Body of pancreas (tissue), 4 donors: ENCODE measurements at places on chromosomes 1 and 21. TPM values are rescaled to one million over a fixed set of nuclear protein-coding genes. Genes with fewer than 3 reads are reported as not detected.
A peak's percentile ranks its signal among the peaks of the same experiment; 100 is the strongest.

GRCh38 chr1:108601708-108602410, 42.0 kb downstream of the EEIG2 start:
- H3K27ac ChIP-seq: no peak overlapping the region
- H3K4me3 ChIP-seq: no peak overlapping the region
- no peak for DNase-seq
- no peaks in the 10 kb centered on the region for H3K4me1 ChIP-seq
- H3K36me3 ChIP-seq: no peaks in the 10 kb centered on the region
- H3K27me3 ChIP-seq: no peaks in the 10 kb centered on the region

SLC25A34 gene
- total RNA-seq: 6.9 TPM

DNA sequence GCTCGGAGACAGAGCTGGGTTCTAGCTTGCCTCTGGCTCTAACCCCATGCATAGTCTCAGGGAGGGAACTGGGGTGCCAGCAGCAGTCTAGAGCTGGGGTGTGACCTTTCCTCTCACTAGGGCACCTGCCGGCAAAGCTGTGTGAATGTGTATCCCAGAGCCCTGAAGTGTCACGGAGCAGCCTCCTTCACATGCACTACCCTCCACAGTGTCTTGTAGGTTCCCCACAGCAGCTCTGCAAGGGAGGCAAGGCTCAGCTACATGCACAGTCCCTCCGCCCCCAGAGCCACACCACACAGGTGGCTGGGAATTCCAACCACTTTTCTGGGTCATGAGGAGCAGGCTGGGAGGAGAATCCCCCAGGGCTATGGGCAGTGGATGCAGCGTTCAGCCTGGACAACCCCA, 7.7 kb upstream of the HPCA start:
- no peak overlapping the region for H3K27ac ChIP-seq
- H3K27me3 ChIP-seq: no peaks in the 10 kb centered on the region
- peaks cover 17% of the 10 kb centered on the region for H3K4me1 ChIP-seq
- H3K36me3 ChIP-seq: no peaks in the 10 kb centered on the region
- H3K4me3 ChIP-seq: no peak overlapping the region

BEND5 gene
- total RNA-seq: 2.3 TPM

DNA sequence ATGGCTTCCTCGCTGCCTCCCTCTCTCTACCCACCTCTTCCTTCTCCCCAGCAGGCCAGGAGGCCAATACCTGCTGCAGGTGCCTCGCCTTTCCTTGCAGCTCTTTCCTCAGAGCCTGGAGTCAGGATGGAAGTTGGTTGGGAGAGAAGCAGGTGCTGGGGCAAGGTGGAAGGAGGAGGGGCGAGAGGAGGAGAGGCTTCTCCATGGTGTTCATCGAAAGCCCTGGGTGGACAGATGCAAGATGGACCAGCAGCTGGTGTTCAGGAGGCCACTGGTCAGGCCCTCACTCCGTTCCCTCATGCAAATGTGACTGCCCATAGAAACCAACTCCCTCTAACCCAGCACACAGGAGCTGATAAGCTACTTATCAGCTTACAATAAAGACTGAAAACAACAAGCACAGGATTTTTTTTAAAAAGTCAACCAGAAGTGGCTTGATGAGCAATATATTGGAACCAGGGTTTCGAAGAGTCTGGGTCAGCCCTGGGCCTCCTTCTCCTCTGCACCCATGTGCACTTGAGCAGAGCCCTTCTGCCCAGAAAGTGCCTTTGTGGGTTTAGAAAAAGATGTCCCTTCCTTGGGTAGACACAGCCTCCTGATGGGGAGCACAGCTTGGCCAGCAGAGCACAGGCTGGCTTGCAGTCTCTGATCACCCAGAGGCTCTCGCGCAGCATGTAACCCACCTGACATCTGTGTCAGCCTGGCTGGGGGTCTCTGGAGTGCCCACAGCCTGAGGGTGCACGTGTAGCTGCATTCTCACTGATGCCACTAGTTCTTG, 16.6 kb upstream of the GSTM4 start:
- H3K36me3 ChIP-seq: no peaks in the 10 kb centered on the region
- H3K27me3 ChIP-seq: no peaks in the 10 kb centered on the region

DNA sequence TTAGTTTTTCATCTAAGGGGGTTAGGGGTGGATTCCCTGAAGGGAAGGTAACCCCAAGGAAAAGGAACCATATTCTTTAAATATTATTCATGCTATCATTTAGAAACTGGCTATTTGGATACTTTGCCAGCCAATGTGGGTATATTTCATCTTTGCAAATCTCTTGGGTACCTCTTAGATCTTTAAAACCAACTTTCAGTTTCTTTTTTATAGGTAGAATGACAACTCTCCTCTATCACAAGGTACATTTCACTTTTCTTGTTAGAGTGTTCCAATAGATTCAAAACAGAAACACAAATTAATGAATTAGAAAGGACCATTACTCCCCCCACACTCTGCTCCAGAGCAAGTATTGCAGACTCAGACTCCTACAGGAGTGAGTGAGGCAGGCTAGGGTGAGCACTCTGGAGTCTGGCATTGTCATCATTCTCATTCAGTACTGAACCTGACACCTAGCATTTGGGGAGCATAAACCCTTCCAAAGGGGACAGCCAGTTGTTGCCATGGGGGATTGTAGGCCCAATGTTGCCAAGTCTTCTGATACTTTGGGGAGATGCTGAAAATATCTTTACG, 43.0 kb downstream of the MACO1 start:
- no peak overlapping the region for H3K4me3 ChIP-seq
- DNase-seq: no peak
- no peaks in the 10 kb centered on the region for H3K36me3 ChIP-seq
- no peak overlapping the region for H3K27ac ChIP-seq
- H3K27me3 ChIP-seq: no peaks in the 10 kb centered on the region
- peaks cover 48% of the 10 kb centered on the region for H3K4me1 ChIP-seq

GRCh38 chr1:84000196-84000885, 1.4 kb upstream of the TTLL7 start:
- H3K36me3 ChIP-seq: no peaks in the 10 kb centered on the region
- no peaks in the 10 kb centered on the region for H3K27me3 ChIP-seq
- H3K4me1 ChIP-seq: peaks cover 15% of the 10 kb centered on the region
- no peak for DNase-seq
- no peak overlapping the region for H3K27ac ChIP-seq

- H3K27me3 ChIP-seq: no peaks in the 10 kb centered on the region
- H3K36me3 ChIP-seq: no peaks in the 10 kb centered on the region
- no peak overlapping the region for H3K4me3 ChIP-seq
Observed at GRCh38 chr1:232984577-232985425, 34.4 kb downstream of the NTPCR start.

- peaks cover 74% of the 10 kb centered on the region for H3K4me1 ChIP-seq
- peak overlapping the region; percentile 24 for H3K27ac ChIP-seq
- no peaks in the 10 kb centered on the region for H3K36me3 ChIP-seq
- no peak for DNase-seq
- H3K27me3 ChIP-seq: no peaks in the 10 kb centered on the region
Observed at GRCh38 chr1:27000817-27001460, 7.4 kb downstream of the TRNP1 start.

GJA9 gene
- not detected for total RNA-seq

DNA sequence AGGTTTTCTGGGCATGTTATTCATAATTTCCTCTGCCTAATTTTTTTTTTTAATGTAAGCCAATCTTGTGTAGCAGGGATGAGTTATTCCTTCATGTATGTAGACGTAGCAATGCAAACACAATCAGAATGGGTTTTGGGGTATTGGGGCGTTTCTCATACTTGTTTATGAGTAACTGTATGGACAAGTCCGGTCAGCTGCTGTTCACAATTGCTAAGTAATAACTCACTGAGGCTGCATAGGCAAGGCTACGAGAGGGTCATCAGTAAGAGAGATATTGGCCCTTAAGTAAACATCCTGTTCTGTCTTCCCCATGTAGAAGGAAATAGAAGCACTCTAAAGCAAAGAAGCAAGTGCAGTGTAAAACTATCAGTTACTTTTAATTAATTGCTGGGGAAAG, 9.5 kb upstream of the TARS2 start:
- H3K27me3 ChIP-seq: no peaks in the 10 kb centered on the region
- H3K4me3 ChIP-seq: no peak overlapping the region
- no peak for DNase-seq

DNA sequence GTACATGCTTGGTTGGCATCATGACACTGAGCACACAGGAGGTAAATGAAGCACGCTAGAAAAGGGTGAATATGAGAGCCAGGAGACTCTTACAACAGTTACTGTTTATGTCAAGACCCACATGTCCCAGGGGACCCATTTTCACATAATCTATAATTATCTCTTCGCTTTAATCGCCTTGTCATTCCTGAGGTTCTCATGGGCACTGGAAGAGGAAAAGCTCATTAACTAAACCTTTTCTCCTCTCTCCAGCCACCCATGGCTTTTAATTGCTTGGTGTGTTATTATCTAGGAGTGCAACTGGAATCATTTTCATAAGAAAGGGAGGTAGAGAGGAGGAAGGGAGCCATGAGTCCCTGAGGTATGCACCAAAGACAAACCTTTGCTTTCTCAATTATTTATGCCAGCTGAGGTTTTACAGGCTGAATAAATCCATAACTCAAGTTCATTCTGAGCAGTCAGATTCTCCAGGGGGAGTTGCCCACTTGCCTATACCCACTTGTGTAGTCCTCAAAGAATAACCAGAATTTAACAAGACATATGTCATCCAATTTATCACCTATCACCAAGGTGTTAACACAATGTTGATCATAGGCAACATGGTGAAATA, 77.4 kb downstream of the ACBD6 start:
- no peaks in the 10 kb centered on the region for H3K27me3 ChIP-seq
- H3K36me3 ChIP-seq: no peaks in the 10 kb centered on the region
- DNase-seq: no peak

INTS3 gene
- total RNA-seq: 25.4 TPM

DNA sequence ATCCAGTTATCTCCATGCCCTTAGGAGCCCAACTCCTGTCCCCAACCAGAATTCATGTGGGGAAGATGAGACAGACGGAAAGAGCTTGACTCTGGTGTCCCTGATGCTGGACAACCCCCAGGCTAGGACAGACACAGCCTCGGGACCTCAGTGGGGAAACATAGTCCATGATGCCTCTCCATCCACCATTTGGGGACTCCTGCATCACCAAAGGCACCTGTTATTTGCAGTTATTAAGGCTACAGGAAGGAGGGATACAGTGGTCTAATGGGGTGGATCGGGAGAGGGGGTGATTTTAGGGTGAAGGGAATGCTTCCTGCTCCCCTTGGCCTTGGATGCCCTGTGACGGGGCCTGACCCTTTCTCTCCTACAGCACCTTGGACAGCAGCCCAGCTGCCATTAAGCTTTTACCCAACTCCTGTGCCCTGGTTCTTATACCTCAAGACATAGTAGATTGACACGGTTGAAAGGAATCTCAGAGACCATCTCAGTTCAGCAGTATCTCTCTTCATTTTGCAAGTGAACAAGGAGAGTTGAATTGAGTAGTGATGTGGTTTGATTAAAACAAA, 111.6 kb downstream of the MATN1 start:
- no peaks in the 10 kb centered on the region for H3K36me3 ChIP-seq
- no peak for DNase-seq
- H3K27ac ChIP-seq: no peak overlapping the region

CELA2B gene
- total RNA-seq: 333 TPM

GRCh38 chr1:184545601-184546000, 158.8 kb downstream of the C1orf21 start:
- no peaks in the 10 kb centered on the region for H3K36me3 ChIP-seq
- no peaks in the 10 kb centered on the region for H3K27me3 ChIP-seq
- DNase-seq: no peak
- H3K4me3 ChIP-seq: no peak overlapping the region
- no peak overlapping the region for H3K27ac ChIP-seq

- H3K4me3 ChIP-seq: peak overlapping the region; percentile 96
- H3K27me3 ChIP-seq: no peaks in the 10 kb centered on the region
- DNase-seq: peak; percentile 61
- peaks cover 9% of the 10 kb centered on the region for H3K36me3 ChIP-seq
- H3K4me1 ChIP-seq: peaks cover 21% of the 10 kb centered on the region
Observed at GRCh38 chr1:108692724-108693655, 880 bp downstream of the PRPF38B start.

CELA2A gene
- total RNA-seq: 4,384 TPM

- DNase-seq: no peak
- H3K27me3 ChIP-seq: no peaks in the 10 kb centered on the region
Observed at GRCh38 chr1:154746622-154747299, 123.3 kb downstream of the KCNN3 start.

ZP4 gene
- not detected for total RNA-seq

DNA sequence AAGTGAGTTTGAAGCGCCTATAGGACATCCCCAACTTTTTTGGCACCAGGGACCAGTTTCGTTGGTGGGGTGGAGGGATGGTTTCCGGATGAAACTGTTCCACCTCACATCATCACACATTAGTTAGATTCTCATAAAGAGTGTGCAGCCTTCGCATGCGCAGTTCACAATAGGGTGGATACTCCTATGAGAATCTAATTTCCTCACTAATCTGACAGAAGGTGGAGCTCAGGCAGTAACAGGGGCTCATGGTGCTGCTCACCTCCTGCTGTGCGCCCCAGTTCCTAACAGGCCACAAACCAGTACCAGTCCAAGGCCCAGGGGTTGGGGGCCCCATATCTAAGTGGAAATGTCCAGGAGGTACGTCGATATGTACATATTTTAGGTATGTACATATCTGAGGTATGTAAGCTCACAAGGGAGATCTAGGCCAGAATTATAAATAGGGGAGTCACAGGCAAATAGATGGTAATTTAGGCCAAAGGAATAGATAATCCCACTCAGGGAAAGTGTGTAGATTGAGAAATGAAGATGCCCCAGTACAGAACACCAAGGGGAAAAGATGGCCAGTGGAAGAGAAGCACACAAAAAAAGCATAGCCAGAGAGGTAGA, 27.5 kb upstream of the RASAL2 start:
- H3K4me1 ChIP-seq: peaks cover 6% of the 10 kb centered on the region
- H3K27ac ChIP-seq: no peak overlapping the region
- H3K4me3 ChIP-seq: no peak overlapping the region
- H3K36me3 ChIP-seq: no peaks in the 10 kb centered on the region
- H3K27me3 ChIP-seq: no peaks in the 10 kb centered on the region
- no peak for DNase-seq

DNA sequence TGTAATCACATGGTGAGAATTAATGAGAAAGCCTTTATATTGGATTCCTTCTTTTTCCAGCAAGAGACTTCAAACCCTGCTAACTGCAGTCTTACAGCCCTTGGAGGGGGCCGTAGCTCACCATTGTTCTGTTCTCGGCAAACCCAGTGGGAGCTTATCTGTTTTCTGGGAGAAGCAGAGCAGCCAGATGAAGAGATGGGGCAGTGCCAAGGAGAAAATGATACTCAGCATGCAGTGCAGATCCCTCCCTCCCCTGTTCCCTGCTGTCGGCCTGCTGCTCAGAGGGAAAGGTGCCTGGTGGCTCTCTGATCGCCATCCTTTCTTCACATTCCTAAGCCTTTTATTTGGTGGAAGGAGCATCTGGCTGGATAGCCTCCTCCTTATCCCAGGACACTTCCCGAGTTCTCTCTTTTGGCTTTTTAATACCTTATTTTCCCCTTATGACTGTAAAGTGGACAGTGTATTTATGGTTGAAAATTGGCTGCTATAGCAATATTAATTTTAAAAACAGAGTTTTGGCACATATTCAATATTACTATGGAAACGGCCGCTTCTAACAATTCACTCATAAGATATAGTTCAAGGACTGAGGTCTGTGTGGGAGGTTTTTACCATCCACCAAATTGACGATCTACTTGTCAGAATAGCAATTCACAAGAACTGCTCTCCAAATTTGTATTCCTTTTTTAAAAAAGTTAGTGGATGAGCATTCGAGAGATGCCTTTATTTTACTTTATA, 203.4 kb downstream of the CRB1 start:
- H3K4me3 ChIP-seq: no peak overlapping the region
- DNase-seq: no peak
- no peaks in the 10 kb centered on the region for H3K36me3 ChIP-seq
- no peaks in the 10 kb centered on the region for H3K27me3 ChIP-seq
- no peak overlapping the region for H3K27ac ChIP-seq
- H3K4me1 ChIP-seq: no peaks in the 10 kb centered on the region

TNFRSF14 gene
- total RNA-seq: 58.3 TPM

- H3K27me3 ChIP-seq: no peaks in the 10 kb centered on the region
- no peak overlapping the region for H3K27ac ChIP-seq
- no peaks in the 10 kb centered on the region for H3K36me3 ChIP-seq
- no peak overlapping the region for H3K4me3 ChIP-seq
- no peak for DNase-seq
Observed at GRCh38 chr1:87362834-87363426, 34.2 kb downstream of the LMO4 start.
